ENCODE measurements at places on chromosomes 1 and 21.
A peak's percentile ranks its signal among the peaks of the same experiment; 100 is the strongest.

GRCh38 chr1:168991667-168992475, 114.6 kb upstream of the ATP1B1 start:
- no peak for DNase-seq

DNA sequence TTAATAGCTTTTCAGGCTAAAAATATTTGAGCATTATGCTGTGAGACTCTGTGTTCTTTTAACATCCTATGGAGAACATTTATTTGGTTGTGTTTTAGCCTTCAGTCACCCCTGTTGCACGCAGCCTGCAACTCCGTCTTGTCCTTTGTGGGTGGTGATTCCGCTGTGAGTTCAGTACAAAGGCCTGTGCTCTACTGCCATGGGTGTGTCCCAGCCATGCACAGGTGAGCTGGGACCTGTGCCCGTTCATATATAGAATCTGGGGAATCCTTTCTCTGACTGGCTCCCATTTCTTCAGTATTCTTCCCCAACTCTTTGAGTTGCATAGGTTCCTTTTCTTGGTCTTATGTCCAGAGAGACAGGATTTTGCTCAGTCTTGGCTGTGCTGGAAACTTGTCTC, 61.4 kb downstream of the ACTL8 start:
- DNase-seq = no peak

DNA sequence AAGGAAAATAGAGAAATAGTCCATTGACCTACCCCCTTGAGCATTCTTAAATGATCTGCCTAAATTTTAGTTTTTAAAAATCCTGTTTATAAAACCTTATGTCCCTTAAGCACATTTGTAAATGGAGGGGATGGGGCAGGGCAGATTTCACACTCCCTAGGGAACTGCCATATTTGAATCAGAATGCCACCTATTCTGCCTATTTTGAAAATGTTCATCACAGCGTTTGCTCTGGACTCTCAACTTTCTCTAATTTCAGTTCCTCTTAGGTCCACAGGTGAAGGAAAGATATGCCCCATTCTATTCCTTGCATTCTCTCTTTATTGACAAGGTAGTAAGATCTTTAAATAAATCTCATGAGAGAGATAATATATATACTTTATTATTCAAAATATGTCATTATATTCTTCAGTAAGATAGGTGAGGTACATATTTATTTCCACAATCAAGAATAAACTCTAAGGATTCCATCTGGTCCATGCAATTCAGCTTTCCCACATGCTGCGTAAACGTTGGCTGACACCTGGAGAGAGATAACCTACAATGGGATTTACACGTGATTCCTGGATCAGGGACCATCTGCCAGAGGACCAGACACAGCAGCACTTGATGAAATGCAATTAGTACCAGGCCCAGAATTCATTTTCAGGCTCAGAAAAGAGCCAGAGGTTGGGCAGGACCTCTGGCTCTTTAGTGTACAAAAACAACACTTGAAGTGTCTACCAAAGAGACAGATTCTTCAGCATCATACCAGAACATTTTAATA, 1.2 kb upstream of the LPGAT1 start:
- no peak for DNase-seq

DNA sequence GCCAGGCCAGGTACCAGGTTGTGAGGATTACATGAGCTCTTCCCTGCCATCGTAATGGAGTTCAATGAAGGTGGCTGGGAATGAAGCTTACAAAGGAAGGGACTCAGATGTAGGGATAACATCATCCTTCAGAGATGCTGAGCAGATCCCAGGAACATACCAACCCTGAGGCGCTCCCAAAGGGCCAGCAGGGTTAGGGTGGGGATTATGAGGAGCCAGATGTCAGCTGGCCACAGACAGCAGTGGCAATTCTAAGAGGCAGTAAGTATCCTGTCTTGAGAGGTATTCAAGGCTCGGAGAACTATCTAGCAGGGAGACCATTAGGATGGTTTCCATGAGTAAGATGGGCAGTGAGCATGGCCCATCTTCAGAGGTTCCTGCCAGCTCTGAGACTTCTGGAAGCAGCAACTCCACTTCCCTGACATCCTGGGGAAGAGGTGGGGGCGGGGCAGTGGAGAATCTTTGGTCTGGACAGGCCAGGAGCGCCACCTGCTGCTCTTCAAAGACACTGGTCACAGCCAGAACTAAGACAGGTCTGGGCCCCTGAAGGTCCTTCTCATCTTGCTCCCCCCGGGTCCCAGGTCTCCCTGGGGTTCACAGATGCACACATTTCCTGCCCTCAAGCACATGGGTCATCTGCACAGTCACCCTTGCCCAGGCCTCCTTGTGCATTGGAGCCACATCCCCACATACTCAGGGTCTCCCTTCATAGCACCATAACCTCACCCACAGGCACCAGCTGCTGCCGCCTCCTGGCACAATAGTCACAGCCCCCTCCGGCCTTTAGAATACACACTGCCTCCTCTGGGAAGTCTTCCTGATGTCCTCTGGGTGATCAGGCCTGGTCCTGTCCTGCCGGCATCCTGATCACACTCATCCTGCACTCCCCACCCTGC, 2.7 kb upstream of the SDC3 start:
- peak; percentile 15 for DNase-seq

DNA sequence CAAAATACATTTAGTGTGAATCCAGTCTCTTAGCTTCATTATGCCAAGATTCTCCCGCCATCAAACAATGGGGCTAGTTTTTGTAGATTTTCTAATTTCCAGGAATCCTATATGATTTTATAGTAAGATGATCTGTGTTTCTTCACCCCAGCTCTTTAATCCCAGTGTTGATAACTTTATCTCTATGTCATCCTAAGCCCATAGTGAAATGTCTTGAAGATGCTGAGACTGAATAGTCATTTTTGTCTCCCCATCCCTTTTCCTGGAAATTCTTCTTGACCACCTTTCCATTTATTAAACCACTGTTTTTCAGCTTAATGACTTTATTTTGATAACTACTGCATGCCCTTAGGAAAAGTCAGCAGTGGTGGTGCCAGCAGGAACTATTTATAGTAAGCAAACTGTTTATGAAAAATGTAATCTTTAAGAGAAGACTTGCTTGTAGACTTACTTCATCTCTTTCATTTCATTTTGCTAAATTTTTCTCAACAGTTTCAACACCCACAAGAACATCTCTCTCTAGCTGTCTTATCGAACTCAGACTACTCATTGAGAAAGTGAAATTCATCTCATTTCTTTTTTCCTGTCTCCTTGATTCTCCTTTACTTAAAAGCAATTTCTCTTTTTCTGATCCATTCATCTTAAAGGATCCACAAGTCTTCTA, 116.6 kb downstream of the NTMT2 start:
- no peak for DNase-seq

Measured in stimulated activated naive CD4-positive, alpha-beta T cell (primary cell).